ENCODE measurements at places on chromosomes 5 and 9. TPM values are rescaled to one million over a fixed set of nuclear protein-coding genes. Genes with fewer than 3 reads are reported as not detected.

KIF12 gene
- 136 TPM for polyA plus RNA-seq

STC2 gene
- 1.3 TPM for polyA plus RNA-seq

GCNT1 gene
- polyA plus RNA-seq: 108 TPM

ASPN gene
- polyA plus RNA-seq: 40.3 TPM

PPP3R2 gene
- polyA plus RNA-seq: 0.01 TPM

HRH2 gene
- polyA plus RNA-seq: 2.1 TPM

FREM1 gene
- 10.0 TPM for polyA plus RNA-seq

DND1 gene
- polyA plus RNA-seq: 0.22 TPM

RANBP17 gene
- 5.8 TPM for polyA plus RNA-seq

CER1 gene
- 0.06 TPM for polyA plus RNA-seq

ARSI gene
- polyA plus RNA-seq: 2.2 TPM

LOX gene
- polyA plus RNA-seq: 10.9 TPM

QRFP gene
- 0.36 TPM for polyA plus RNA-seq

CTXN3 gene
- polyA plus RNA-seq: not detected

PDLIM4 gene
- 17.9 TPM for polyA plus RNA-seq

CDH9 gene
- 0.91 TPM for polyA plus RNA-seq

OGN gene
- 184 TPM for polyA plus RNA-seq

DYNC2I2 gene
- 39.8 TPM for polyA plus RNA-seq

TRPM3 gene
- 0.57 TPM for polyA plus RNA-seq

NIPSNAP3A gene
- polyA plus RNA-seq: 48.8 TPM

CBY3 gene
- polyA plus RNA-seq: 1.2 TPM

BARHL1 gene
- polyA plus RNA-seq: 0.01 TPM

CREBRF gene
- polyA plus RNA-seq: 21.2 TPM

GPR151 gene
- polyA plus RNA-seq: 0.04 TPM

NOXA1 gene
- 11.8 TPM for polyA plus RNA-seq

MARVELD2 gene
- 42.0 TPM for polyA plus RNA-seq

FST gene
- polyA plus RNA-seq: 3.9 TPM

RNF208 gene
- polyA plus RNA-seq: 11.0 TPM

GPR21 gene
- polyA plus RNA-seq: 0.24 TPM

ORM2 gene
- not detected for polyA plus RNA-seq

All from large intestine (tissue), 12 donors.